NCI-H774 (cell line): ENCODE measurements at places on chromosomes 12 and 14.

GRCh38 chr12:45425426-45425825, 209.5 kb downstream of the ANO6 start:
- no peak for DNase-seq

DNA sequence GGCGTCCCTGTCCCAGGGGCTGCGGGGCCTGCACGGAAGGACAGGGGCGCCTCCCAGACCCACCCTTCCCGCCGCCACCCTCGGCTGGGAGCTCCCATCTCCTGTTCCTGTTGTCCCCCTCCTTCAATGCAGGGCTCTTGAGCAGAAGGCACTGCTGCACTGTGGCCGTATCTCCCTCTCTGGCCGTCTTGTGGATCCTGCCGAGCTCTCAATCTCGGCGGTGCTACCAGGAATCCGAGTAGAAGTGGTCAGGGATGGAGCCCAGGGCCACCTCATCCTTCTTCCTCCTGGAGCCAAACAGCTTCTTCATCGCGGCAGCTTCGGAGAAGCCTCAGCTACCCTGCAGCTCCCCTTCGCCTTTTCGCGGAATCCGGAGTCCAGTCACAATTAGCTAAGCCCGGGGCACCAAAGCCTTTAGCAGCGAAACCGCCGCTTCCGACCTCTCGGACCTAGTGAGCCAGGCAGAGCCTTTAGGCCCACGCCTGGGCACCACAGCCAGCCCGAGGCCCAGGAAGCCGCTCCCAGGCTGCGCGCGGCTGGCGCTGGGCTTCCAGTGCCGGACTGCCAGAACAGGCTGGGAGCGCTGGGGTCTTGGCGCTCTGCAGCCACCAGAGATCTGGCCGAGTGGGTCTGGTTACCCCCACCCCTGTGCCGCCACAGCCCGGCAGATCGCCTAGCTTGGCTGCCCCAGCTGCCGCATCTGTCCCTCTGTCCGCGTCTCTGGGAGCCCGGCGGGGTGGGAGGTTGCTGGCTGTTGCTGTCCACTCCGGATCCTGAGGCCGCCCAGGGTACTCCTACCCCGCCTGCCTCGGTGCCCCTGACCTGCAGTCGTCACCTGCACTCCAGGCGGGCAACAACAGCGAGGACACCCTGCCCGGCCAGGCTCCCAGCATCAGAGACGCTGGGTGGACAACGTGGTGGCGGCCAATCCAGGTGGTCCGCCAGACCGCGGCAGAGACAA, 69.1 kb downstream of the ASCL4 start:
- no peak for DNase-seq

DNA sequence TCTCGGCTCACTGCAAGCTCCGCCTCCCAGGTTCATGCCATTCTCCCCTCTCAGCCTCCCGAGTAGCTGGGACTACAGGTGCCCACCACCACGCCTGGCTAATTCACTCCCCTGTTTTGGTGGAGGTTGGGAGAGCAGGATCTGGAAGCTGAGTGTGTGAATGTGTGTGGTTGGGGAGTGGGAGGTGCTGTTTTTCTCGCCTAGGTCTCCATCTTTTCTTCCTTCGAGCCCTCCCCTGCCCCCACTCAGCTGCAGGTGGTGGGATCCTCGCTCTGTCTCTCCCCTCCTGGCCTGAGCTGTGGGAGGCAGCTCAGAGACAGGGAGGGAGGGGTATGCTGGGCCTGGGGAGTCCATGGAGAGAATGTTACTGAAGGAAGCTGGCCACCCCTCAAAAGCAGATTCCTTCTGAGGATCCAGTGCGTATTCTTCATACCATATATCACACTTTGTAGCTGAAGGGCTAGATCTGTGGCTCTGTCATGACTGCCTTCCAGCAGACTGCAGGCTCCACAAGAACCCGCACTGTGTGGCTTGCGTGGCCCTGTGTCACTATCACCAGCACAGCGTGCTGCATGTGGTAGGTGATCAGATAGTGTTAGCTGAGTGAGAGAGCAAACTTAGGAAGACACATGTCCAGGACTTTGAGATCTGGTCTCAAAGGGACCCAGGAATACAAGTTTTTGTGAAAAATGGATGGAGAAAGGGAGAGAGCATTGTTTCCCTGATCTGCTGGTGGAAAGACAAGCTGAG, 2.8 kb downstream of the KRT83 start:
- DNase-seq = no peak

DNA sequence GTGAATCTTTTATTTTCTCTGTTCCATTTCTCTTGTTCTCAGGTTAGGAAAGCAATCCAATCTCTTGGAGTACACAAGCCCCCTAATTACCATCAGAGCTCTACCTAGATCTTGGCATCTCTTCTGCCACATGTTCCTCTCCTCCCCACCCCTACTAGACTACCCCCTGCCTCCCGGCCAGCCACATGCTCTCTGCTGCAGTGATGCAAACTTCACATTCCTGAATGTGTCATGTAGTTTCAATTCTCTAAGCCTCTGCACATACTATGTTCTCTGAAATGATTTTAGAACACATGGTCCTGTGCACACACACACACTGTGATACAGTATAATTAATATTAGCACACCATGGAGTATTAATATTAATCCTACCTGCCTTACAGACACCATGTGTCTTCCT, 104.6 kb downstream of the EFCAB11 start:
- no peak for DNase-seq
